ENCODE measurements at places on chromosomes 16 and 17.
A peak's percentile ranks its signal among the peaks of the same experiment; 100 is the strongest.

- no peak for DNase-seq
Observed at GRCh38 chr17:41516147-41516829, 2.4 kb downstream of the KRT15 start.

- no peak for DNase-seq
Observed at GRCh38 chr16:56910654-56911539, 21.0 kb upstream of the HERPUD1 start.

GRCh38 chr17:5715478-5715877, 131.2 kb upstream of the NLRP1 start:
- no peak for DNase-seq

GRCh38 chr17:75625813-75626486, 7.3 kb upstream of the SMIM5 start:
- peak; percentile 74 for DNase-seq

GRCh38 chr17:82298538-82299421, 18.6 kb downstream of the CD7 start:
- no peak for DNase-seq

GRCh38 chr17:67049025-67049739, 4.8 kb downstream of the CACNG1 start:
- no peak for DNase-seq

DNA sequence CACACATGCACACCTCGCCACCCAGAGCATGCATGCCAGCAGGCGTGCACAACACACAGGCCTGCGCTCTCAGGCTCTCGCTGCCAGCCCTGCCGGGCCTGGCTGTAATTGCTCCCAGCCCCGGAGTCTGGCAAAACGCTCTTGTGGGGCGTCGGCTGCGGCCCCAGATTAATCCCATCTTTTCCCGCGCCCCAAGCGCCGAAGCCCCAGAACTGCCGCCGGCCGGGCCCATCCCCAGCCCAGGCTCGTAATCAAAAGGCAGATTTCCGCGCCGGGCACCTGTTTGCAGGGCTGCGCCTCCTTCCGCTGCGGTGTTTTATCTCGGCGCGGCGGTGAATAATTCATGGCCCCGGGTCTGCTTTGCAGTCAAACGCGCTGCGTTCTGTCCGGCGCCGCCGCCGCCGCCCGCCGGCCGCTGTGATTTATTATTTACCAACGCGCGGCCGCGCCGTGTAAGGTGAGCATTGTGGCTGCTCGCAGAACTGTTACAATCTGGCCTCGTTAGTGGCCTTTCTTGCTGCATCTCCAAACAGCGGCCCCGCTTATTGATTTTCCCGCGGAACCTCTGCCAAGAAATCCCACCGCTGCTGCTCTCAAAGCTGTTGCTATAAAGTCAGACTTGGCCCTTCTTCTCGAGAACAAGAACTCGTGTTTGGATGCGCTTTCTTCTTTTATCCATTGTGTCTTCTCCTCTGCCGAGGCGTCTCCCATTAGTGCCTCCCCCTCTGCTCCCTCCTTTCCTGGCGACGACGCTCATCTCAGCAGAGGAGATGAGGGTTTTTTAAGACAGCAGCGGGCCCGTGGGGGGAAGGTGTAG, 126.1 kb downstream of the IRX5 start:
- DNase-seq = peak; percentile 17

- DNase-seq = no peak
Observed at GRCh38 chr17:43628089-43628650, 33.6 kb downstream of the MEOX1 start.

DNA sequence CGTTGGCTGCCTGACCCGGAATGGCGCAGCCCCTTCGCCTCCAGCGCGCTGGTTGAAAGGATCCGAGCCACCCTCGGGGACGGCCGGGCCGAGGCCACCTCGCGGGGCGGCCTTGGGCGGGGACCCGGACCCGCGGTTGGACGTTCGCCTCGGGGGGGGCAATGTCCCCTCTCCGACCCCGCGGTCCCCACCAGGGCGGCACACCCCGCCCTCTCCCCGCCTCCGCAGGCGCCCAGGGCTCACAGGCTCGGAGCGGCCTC, 1.0 kb upstream of the SOX8 start:
- no peak for DNase-seq

Measured in SK-N-DZ (cell line).